DMS153 (cell line): ENCODE measurements at places on chromosomes 3 and 15.

DNA sequence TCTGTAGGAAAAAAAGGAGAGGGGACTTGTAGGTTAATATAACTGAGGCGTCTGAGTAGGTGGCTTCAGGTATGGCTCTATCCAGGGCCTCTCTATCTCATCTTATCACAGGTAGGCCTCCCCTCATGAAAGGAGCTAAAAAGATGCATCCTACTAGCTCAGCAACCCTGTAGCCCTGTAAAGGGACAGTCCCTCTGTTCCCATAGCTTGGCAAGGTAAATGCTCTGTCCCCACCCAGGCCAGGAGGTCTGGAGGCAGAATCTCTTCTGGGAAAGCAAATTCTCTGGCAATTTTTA, 135.2 kb downstream of the CHSY1 start:
- DNase-seq, result no peak

DNA sequence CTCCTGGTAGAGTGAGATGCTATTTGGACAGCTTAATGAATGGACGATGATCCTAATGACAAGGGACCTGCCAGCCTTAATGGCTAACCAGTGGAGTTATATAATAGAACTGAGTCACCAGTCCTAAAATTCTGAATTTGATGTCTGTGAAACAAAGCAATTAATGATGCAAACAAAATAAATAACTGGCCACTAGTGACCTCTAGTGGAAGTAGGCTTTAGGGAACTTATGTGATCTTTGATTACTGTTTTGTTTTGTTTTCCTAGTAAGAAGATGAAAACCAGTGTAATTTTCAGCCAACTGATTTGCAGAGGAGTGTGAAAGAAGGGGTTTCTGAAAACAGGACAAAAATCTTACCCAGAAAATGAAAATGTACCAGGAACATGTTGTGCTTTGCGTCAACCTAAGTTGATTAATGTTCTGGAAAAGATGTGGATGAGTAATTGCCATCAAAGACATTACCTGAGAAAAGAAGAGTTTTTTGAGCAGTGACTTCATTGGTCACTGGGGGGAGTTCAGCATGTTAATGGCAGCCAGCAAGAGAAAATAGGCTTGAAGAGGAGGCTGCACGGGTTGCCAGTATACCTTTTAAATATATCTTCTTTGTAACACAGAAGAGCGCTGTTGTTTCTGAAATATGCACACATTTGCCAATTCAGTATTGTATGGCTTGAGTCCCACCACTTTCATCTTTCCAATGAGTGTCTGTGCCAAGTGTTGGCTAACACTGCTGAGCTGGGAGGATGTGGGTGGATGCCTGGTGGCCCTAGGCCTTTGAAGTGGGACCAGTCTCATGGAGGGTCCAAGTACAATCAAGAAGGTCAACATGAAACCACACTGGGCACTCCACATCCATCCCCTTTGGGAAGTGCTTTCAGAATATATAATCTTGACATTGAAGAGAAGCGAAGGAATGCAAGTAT, 9.3 kb downstream of the VEPH1 start:
- DNase-seq, result peak; percentile 48

DNA sequence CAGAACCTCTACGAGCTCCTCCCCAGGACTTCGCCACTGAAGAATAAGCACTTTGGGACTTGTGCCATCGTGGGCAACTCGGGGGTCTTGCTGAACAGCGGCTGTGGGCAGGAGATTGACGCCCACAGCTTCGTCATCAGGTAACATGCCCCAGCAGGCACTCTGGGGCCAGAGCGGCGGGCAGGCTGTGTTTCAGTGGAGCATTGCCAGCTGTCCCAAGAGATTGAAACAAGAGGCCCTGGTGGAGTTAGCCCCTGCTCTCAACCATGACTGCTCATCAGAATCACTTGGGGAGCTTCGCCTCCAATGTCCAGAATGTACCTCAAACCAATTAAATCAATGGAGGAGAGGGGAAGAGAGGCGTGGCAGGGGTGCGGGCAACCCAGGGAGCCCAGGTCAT, 44.8 kb downstream of the ST8SIA2 start:
- DNase-seq, result no peak

DNA sequence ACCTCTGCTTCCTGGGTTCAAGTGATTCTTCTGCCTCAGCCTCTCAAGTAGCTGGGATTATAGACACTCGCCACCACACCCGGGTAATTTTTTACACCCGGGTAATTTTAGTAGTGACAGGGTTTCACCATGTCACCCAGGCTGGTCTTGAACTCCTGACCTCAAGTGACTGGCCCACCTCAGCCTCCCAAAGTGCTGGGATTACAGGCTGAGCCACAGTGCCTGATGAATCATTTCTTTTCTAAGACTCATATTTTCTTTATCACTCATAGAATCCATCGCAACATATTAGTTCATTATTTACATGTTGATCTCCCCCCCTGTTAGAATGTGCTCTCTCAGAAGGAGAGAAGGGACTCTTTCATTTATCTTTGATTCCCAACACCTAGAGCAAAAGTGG, 109.5 kb upstream of the PTPRG start:
- no peak for DNase-seq

DNA sequence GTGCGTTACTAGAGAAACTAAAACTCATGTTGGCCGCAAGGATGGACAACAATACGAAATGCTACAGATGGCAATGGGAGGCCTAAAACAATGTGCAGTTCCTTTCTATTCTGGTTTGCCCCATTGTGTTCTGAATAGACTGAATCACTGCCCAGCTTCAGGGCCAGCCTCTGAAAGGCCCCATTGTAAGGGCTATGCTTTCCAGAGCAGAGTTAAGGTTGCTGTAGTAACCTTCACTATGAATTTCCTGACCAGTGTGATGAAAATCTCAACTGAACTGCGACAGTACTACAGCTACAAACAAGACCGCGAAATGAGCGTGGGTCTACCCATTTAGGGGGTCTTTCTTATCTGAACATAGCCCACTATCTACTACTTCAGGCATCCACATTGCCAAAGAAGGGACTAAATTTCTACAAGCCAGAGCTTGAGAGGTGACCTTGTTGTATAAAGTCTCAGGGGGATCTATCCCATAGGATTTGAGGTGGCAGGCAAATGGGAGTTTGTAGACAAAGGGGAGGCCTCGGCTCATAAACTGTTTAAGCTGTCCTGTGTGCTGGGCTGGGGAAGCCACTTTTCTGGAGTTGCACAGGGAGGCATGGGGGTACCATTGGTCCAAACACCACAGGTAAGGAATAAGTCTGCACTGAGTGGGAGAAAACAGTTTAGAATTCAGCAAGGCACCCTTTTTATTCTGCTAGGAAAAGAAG, 80.1 kb downstream of the MYO1E start:
- no peak for DNase-seq

DNA sequence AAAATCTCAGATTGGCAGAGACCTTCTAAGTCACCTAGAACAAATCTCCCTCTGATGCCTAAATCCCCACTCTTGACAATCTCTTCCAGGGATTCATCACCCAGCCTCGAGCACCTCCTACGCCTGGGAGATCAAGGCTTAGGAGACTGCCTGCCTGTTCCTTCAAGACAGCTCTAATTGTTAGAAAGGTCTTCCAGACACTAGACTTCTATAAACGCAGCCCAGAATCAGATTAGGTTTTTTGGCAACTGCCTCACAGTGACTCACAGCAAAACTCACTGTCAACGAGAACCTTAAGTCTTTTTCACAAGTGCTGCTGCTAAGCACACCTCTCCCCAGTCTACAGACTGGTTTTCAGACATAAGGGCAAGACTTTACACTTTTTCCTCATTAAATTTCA, 23.1 kb downstream of the SRGAP3 start:
- DNase-seq, result no peak
